Small intestine (tissue), 16 donors: ENCODE measurements at places on chromosomes 4 and X.

DNA sequence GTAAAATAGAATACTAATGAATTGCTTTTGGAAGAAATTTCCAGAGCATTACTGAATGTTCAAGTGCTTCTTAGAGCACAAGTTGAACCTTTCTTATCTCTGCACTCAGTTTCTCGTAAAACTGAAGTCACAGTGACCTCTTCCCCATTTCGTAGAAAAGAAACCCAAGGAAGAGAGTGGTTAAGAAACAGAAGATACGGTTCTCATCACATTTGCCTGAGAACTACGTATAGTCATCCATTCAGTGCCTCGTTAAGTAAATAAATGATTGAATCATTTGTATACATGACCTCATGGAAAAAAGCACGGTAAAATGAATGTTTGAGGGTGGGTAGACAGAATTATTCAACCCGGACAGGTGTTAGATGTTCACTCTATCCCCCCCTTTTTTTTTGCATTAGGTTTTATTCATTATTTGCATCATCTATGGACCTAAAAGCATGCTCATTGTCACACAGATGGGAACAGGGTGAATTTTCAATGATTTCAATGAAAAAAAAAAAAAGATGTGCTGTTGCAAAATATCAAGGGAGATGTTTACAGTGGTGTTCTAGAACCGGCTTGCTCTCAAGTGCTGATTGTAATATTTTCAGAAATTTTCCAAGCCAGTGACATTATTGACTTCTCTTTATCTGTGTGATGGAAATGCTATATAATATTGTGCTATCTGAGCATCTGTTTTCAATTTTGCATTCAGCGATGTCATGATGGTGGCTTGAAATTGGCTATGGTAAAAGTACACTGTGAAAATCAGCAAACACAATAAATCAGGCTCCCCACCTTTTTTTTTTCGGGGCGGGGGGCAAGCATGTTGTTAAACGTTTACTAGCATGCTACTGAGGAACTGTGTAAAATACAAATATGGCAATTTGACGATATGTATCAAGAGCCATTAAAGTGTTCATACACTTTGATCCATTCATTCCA, 4.3 kb downstream of the RHOH start:
- DNase-seq = peak; percentile 61

DNA sequence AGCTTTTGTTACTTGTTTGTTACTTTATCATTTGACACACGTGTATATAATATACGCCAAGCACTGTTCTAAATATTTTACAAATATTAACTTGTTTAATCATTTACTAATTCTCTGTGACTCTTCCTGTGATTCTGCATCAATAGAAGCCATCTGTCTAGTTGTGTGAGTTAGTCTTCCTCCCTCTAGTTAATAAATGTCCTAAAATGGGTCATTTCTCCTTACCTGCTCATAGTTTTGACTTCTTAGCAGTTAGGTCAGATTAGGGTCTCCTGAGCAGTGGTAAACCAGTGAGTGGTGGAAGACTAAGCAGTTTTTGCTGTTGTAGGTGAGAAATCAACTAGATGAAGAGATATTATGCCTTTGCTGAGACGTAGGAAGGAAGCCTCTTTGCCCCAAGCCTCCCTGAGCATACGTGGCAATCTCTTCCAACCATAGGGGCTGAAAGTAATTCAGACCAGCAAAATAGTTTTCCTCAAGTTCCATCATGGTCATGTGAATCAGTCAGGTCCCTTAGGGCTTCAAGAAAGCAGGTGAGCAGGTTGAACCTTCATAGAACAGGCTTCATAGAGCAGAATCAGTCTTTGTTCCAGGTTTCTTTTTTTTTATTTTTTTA, 38.7 kb upstream of the THOC2 start:
- peak; percentile 8 for DNase-seq

DNA sequence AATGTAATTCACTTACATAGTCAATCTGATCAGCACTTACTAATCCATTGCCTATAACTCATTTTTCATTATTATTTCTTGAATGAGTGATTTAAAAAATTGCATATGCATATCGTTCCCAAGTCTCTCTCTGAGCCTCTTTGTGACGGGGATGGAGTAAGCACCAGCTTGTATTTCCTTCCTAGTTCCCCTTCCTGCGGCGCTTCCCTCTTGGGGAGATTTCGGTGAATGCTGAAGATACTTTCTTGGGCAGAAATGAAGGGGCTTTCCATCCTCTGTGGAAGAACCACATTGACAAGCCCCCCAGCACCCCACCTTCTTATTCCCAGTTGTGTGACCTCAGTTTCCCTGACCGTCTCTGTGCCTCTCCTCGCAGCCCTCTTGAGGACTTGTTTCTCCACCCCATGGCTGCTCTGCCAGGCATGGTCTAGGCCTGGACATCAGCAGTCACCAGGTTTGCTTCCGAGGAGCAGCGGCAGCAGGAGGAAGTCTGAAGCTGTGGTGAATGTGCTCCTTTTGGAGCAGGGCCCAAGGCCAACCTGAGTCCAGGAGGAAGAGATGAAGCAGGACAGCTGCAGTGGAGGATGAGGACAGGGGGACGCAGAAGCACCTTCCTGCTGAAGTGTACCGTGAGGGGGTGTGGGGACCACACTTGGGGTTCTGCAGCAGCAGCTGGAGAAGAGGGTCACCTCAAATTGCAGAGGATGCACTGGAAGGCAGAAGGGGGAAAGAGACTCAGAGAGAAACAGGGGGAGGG, 124.9 kb downstream of the IRF2 start:
- DNase-seq = no peak

DNA sequence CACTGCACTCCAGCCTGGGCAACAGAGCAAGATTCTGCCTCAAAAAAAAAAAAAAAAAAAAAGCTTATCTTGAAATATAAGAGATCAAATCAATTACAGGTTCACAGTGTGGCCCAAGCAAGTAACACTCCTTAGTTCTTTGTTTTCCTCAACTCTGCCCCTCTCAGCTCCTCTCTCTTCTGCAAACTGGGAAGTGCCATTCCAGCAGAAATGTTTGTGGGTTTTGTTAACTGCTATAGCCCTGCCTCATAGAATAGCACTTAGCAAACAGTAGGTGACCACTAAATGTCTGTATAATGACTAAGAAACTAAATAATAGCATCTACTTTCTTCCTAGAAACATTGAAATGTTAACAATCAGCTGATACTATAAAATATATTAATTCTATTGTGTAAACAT, 160.0 kb upstream of the NAP1L5 start:
- no peak for DNase-seq

- DNase-seq = no peak
These were observed 520 bp upstream of the SRP72 start for GRCh38 chr4:56466910-56467283.

DNA sequence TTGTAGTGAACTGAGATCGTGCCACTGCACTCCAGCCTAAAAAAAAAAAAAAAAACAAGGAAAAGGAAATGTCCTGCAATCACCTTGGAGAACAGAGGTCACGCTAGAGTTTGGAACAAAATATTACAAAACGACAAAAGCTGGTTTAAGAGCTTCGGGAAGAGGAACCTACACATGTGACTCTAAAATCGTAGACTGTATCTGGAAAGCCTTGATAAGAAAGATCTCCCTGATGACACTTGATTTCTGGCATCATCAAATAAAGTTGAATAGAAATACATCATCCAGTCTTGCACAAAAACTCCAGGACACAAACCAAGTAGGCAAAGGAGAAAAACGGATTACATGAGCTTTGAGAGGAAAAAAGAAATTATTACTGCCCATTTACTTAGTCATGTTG, 31.1 kb upstream of the DOCK11 start:
- no peak for DNase-seq

- DNase-seq = peak; percentile 6
These were observed at the start of gene GLRA2 for GRCh38 chrX:14529290-14529989. Gene GLRA2, plus strand, starts transcription at chrX:14529536. Its CDS starts 522 bp downstream, at chrX:14530058.

GRCh38 chr4:178414042-178414441, 971.8 kb upstream of the AGA start:
- peak; percentile 51 for DNase-seq

- no peak for DNase-seq
These were observed 47.7 kb downstream of the SOD3 start for GRCh38 chr4:24843096-24843495.

GRCh38 chrX:146396409-146396808, 413.2 kb upstream of the CXorf51B start:
- peak; percentile 1 for DNase-seq

GRCh38 chr4:7863911-7864681, 75.6 kb downstream of the AFAP1 start:
- no peak for DNase-seq

GRCh38 chr4:11839889-11840288, 411.2 kb upstream of the HS3ST1 start:
- no peak for DNase-seq

DNA sequence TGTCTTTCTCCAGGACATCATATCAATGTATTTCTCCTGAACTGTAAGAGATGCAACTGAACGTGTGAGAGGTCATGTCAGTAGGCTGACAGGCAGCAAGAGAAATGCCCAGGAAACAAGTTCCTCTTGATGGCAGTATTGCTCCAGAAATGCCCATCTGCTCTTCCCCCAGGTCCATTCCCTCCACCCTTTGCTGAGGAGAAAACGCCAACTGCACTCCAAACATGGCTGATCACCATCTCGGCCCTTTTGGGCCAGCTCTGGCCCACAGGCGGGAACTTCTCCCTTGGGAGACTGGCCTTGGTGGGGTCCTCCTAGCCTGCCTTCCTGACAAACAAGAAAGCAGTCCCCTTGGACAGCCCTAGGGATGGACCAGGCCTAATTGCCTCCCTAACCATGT, 276.5 kb upstream of the AGTR2 start:
- DNase-seq = no peak

GRCh38 chr4:167721617-167722486, 370.5 kb upstream of the ANXA10 start:
- no peak for DNase-seq

- DNase-seq = no peak
These were observed 98.2 kb downstream of the MAPK10 start for GRCh38 chr4:86261636-86262035.

GRCh38 chrX:83422836-83423235, 85.3 kb upstream of the POU3F4 start:
- DNase-seq = no peak

DNA sequence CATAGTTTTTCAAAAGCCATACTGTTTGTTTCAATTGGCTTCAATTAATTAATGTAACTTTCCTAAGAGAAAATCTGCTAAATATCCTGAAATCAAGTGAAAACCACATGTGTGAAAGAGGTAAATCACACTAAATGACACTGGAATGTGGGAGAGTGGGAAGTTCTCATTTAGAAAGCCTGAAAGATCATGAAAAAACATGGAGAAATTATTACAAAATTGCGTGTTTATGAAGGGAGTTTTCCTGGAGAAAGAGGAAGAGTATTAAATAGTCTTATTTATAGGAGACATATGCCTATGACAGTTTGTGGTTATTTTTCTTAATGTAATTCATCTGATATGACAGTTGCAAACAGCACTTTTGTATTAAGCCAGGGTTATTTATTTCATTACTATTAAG, 183.7 kb downstream of the DKK2 start:
- no peak for DNase-seq

DNA sequence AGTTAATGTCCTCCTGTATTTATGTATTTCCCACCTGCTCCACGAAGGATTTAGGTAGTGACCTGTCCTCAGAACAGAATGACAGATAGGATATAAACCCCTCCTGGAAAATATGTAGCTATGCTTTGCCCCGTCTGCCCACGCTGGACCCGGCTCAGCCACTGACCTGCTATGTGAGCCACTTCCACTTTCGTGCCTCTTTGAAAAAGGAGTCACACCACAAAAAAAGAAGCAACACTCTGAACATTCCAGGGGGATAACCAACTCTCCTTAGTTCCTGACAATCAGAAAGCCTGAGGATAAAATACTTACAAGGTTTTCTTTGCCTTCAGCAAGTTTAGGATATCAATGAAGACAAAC, 11.1 kb downstream of the ACSL1 start:
- DNase-seq = no peak
